B cell (primary cell): ENCODE measurements at places on chromosomes 1 and 21.

- no peaks in the 10 kb centered on the region for H3K36me3 ChIP-seq
- no peaks in the 10 kb centered on the region for H3K4me1 ChIP-seq
- H3K27ac ChIP-seq = no peak overlapping the region
- DNase-seq = no peak
- H3K4me3 ChIP-seq = no peak overlapping the region
Observed at GRCh38 chr1:22237433-22238093, 94.7 kb upstream of the WNT4 start.

GRCh38 chr1:194289569-194290266 is 1103.3 kb upstream of the B3GALT2 start:
- no peaks in the 10 kb centered on the region for H3K36me3 ChIP-seq
- peaks cover 10% of the 10 kb centered on the region for H3K4me1 ChIP-seq
- no peak overlapping the region for H3K27ac ChIP-seq
- H3K4me3 ChIP-seq = no peak overlapping the region
- no peaks in the 10 kb centered on the region for H3K27me3 ChIP-seq

DNA sequence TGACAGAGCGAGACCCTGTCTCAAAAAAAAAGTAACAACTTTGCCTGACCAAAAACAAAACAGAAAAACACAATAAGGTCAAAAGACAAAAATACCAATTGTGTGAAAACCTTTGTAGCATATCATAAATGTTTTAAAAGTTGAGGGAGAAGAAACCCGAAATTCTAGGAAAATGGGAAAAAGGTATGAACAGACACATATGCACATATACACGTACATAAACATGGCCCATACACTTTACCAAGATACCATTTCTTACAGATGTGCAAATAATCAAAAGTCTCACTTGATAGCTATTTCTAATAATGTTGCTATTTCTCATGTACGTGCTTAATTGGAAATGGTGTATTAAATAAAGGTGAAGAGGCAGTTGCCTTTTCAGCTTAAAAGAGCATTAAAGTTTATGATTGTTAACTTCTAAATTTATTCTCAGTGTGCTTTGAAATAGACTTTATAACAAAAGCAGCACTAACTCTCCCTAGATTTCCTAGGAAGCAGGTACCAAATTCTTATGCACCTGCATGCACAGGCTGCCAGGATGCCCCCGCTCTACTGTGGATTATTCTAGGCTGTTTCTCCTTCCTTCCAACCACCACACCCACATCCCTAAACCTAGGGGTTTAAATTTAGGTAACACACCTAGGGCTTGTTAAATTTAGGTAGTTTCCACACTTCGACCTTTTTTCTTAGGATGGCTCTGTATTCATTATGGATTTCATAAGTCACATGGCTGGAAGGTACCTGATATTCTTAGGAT is 33.8 kb downstream of the ADARB1 start:
- peak overlapping the region; percentile 94 for H3K27ac ChIP-seq
- no peak overlapping the region for H3K4me3 ChIP-seq
- no peak for DNase-seq
- peaks cover 95% of the 10 kb centered on the region for H3K4me1 ChIP-seq

- H3K27ac ChIP-seq = peak overlapping the region; percentile 86
- no peaks in the 10 kb centered on the region for H3K27me3 ChIP-seq
- H3K36me3 ChIP-seq = peaks cover 16% of the 10 kb centered on the region
- H3K4me3 ChIP-seq = peak overlapping the region; percentile 16
Observed at GRCh38 chr1:157696966-157697628, 3.5 kb downstream of the FCRL3 start.

- no peaks in the 10 kb centered on the region for H3K27me3 ChIP-seq
- H3K36me3 ChIP-seq = no peaks in the 10 kb centered on the region
- no peak overlapping the region for H3K4me3 ChIP-seq
- H3K27ac ChIP-seq = no peak overlapping the region
- no peak for DNase-seq
Observed at GRCh38 chr1:95003433-95003738, 69.4 kb downstream of the ALG14 start.

DNA sequence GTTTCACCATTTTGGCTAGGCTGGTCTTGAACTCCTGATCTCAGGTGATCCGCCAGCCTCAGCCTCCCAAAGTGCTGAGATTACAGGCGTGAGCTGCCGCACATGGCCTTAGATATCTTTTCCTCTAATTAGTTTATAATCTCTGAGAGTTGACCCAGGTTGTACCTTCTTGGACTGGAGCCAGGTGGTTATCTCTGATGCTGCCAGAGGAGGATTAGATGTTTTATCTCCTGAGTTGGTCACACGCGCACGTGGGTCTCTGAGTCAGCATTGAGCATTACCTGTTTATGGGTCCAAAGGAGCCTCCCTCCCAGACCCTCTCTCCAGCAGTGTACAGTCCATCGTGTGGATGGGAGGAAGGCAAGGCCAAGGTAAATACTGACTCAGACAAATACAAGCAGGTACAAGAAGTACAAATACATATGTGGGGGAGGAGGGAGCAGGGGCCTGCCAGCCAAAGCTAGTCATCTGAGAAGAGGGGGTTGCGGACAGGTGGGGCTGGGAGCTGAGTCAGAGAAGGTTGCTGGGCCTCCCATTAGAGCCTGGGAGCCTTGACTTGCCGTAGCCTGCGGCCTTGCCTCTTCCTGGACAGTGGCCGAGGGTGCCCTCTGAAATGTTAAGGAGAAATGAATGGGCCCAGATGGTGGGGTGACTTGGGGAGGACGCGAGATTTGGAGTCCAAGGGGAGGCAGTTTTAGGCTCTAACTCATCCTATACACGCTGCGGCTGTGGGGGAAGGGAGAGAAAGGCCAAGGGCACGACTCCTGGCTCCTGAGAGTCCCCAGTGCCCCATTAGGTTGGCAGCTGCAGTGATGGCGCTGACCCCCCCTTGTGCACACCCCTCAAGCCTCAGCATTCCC is 13.1 kb downstream of the IL6R start:
- H3K4me3 ChIP-seq = no peak overlapping the region
- H3K36me3 ChIP-seq = no peaks in the 10 kb centered on the region
- no peak for DNase-seq
- no peak overlapping the region for H3K27ac ChIP-seq
- H3K27me3 ChIP-seq = no peaks in the 10 kb centered on the region

DNA sequence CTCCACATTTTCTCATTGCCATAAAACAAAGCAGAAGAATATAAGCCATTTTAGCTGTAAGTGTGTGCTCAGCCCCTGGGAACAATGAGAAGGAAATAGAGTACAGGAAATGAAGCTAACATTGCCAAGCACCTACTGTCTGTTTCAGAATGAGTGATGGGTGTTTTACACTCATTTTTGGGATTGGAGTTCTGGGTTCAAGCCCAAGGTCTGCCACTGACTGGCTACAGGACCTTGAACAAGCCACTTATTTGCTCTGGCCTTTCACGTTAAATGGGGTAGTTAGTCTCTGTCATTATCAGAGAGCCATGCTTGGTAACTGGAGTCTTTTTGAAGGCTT is 80.7 kb upstream of the KAZN start:
- no peaks in the 10 kb centered on the region for H3K36me3 ChIP-seq
- no peaks in the 10 kb centered on the region for H3K27me3 ChIP-seq
- H3K4me1 ChIP-seq = no peaks in the 10 kb centered on the region
- DNase-seq = no peak

DNA sequence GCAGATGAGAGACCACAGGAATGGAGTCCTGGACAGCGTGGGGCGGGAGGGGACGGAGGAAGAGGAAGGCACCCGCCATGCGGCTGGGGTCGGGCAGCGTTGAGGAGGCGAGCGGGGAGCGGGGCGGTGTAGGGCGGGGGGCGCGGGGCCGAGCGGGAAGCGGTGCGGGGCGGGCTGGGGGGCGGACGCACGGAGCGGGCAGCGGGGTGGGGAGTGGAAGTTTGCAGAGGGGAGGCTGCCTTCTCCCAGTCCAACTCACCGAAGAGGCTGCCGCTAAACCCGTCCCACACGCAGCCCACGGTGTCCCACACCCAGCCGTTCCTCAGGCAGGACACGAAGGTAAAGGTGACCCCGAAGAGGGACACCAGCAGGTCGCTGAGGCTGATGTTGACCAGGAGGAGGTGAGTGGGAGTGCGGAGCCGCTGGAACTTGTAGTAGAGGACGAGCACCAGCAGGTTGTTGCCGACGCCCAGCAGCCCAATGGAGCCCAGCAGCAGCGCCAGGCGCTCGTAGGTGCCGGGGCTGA is 483 bp downstream of the CHML start:
- peak overlapping the region; percentile 81 for H3K27ac ChIP-seq
- peak overlapping the region; percentile 78 for H3K4me3 ChIP-seq
- H3K36me3 ChIP-seq = no peaks in the 10 kb centered on the region
- H3K27me3 ChIP-seq = no peaks in the 10 kb centered on the region
- peaks cover 46% of the 10 kb centered on the region for H3K4me1 ChIP-seq

DNA sequence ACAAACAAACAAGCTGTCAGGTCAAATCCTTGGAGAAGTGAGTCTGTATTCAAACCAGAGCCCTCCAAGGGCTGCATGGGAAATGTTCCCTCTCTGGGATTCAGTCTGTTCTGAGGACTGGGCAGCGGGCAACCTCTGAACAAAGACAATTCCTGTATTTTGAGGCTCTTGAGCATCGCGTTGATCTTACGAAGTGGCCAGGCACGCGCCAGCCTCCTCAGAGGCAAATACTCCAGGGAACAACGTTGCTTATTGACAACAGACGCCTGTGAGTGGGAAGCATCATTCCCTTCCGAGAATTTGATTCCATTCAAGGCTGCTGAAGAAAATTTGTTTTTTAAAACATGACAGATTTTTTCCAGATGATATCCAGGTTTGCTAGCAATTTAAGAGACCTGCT is 20.0 kb upstream of the TACSTD2 start:
- H3K27me3 ChIP-seq = no peaks in the 10 kb centered on the region
- DNase-seq = no peak
- no peaks in the 10 kb centered on the region for H3K36me3 ChIP-seq
- no peak overlapping the region for H3K27ac ChIP-seq
- H3K4me3 ChIP-seq = no peak overlapping the region

DNA sequence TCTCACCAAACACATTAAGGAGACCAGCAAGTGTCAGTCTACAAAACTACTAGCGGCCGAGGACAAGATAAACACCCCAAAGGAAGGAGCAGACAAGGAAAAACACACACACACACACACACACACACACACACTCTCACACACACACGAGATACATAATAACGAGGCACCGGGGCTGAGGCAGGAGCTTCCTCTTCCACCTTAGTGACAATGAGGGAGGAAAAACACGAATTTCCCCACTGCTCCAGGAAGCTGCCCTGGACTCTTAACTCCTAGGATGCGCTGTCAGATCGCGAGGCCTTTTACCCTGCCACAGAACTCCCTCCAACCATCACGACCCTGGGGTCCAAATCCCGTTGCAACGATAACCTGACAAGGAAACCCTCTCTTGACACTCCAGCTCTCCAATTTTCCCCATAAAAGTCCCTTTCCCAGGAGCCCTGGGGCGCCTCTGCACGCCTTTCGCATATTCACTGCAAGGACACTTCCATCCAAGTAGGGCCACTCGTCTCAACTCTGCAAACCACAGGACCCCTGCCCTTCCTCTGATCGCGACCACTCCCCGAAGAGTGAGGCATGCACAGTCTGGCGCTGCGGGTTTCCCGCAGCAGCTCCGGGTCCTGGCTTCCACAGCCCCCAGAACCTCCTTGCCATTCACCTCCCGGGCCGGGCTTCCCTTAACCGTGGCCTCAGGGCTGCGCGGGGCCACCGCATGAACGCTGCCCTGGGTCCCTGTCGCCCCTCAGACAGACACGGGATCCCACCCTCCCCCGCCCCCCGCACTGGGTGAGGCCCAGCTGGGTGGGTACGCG is 581 bp downstream of the ETV3 start:
- H3K27ac ChIP-seq = peak overlapping the region; percentile 95
- DNase-seq = peak; percentile 56
- peaks cover 18% of the 10 kb centered on the region for H3K36me3 ChIP-seq
- H3K27me3 ChIP-seq = no peaks in the 10 kb centered on the region

GRCh38 chr1:58063095-58063494 is 483.4 kb downstream of the OMA1 start:
- no peaks in the 10 kb centered on the region for H3K27me3 ChIP-seq
- no peaks in the 10 kb centered on the region for H3K4me1 ChIP-seq
- H3K27ac ChIP-seq = no peak overlapping the region
- no peak overlapping the region for H3K4me3 ChIP-seq
- H3K36me3 ChIP-seq = no peaks in the 10 kb centered on the region

DNA sequence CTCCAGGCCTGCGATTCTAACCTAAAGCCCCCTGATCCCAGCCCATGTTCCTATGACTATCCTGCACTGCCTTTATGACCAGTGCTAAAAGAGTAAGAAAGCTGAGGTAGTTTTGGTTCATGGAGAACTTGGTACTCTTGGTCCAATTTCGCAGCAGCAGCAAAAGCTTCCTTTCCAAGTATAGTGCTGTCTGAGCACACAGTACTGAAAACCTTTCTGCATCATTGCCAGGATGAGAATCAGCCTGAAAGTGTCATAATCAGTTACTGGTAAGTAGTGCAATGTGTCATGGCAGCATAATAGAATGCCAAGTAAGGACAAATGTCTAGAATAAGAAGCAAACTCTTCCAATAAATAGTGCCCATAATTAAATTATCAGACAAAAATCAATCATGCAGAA is 889.6 kb upstream of the ADGRL4 start:
- no peaks in the 10 kb centered on the region for H3K36me3 ChIP-seq
- no peaks in the 10 kb centered on the region for H3K27me3 ChIP-seq
- H3K4me3 ChIP-seq = no peak overlapping the region
- DNase-seq = no peak
- H3K27ac ChIP-seq = no peak overlapping the region

GRCh38 chr1:151958959-151959358 is 34.7 kb downstream of the S100A10 start:
- DNase-seq = no peak
- H3K4me1 ChIP-seq = no peaks in the 10 kb centered on the region
- no peak overlapping the region for H3K27ac ChIP-seq

GRCh38 chr1:155000411-155000725 is 2.2 kb upstream of the ZBTB7B start:
- no peaks in the 10 kb centered on the region for H3K36me3 ChIP-seq
- DNase-seq = no peak
- H3K4me3 ChIP-seq = peak overlapping the region; percentile 74
- no peaks in the 10 kb centered on the region for H3K27me3 ChIP-seq
- peak overlapping the region; percentile 80 for H3K27ac ChIP-seq

GRCh38 chr1:162305969-162306368 is 70.7 kb downstream of the SPATA46 start:
- no peaks in the 10 kb centered on the region for H3K27me3 ChIP-seq
- H3K27ac ChIP-seq = no peak overlapping the region
- no peaks in the 10 kb centered on the region for H3K4me1 ChIP-seq
- no peak for DNase-seq
- no peak overlapping the region for H3K4me3 ChIP-seq
